ENCODE measurements at places on chromosomes 2 and 18. TPM values are rescaled to one million over a fixed set of nuclear protein-coding genes. Genes with fewer than 3 reads are reported as not detected.

ERBB4 gene
- 20.0 TPM for polyA plus RNA-seq

SERPINB13 gene
- not detected for polyA plus RNA-seq

HDHD2 gene
- 81.8 TPM for polyA plus RNA-seq

AMER3 gene
- polyA plus RNA-seq: 11.0 TPM

CELF4 gene
- polyA plus RNA-seq: 134 TPM

OTOS gene
- 0.39 TPM for polyA plus RNA-seq

KIAA2012 gene
- polyA plus RNA-seq: 4.8 TPM

RPRD1A gene
- polyA plus RNA-seq: 72.8 TPM

TCF23 gene
- 0.14 TPM for polyA plus RNA-seq

BCL11A gene
- 58.0 TPM for polyA plus RNA-seq

ARHGEF4 gene
- 210 TPM for polyA plus RNA-seq

SERPINB4 gene
- polyA plus RNA-seq: not detected

POTEE gene
- polyA plus RNA-seq: 0.38 TPM

SFT2D3 gene
- polyA plus RNA-seq: not detected

KIF1A gene
- 519 TPM for polyA plus RNA-seq

SIX2 gene
- polyA plus RNA-seq: 0.16 TPM

RNU2-63P gene
- polyA plus RNA-seq: not detected

SERPINB12 gene
- polyA plus RNA-seq: not detected

PPP1R1C gene
- 9.7 TPM for polyA plus RNA-seq

NXPH2 gene
- polyA plus RNA-seq: 12.7 TPM

TEKT4 gene
- 3.8 TPM for polyA plus RNA-seq

KRTCAP3 gene
- polyA plus RNA-seq: 5.2 TPM

RIOK3 gene
- polyA plus RNA-seq: 69.3 TPM

DAW1 gene
- polyA plus RNA-seq: 8.7 TPM

CREG2 gene
- polyA plus RNA-seq: 34.4 TPM

YPEL5 gene
- polyA plus RNA-seq: 129 TPM

TAF1B gene
- polyA plus RNA-seq: 16.7 TPM

ANKRD36B gene
- 18.1 TPM for polyA plus RNA-seq

DNAJC5G gene
- polyA plus RNA-seq: 1.7 TPM

GRHL1 gene
- 10.1 TPM for polyA plus RNA-seq

TSPYL6 gene
- polyA plus RNA-seq: 0.50 TPM

SLC9A2 gene
- polyA plus RNA-seq: 1.5 TPM

LYG1 gene
- polyA plus RNA-seq: 1.7 TPM

UGT1A9 gene
- polyA plus RNA-seq: 0.16 TPM

MAL gene
- 17.6 TPM for polyA plus RNA-seq

IHH gene
- 0.39 TPM for polyA plus RNA-seq

LOXL3 gene
- polyA plus RNA-seq: 18.1 TPM

ANTXR1 gene
- polyA plus RNA-seq: 47.5 TPM

RETREG2 gene
- 188 TPM for polyA plus RNA-seq

ALPI gene
- polyA plus RNA-seq: not detected

VWA3B gene
- polyA plus RNA-seq: 5.9 TPM

CCBE1 gene
- 2.7 TPM for polyA plus RNA-seq

UGT1A3 gene
- not detected for polyA plus RNA-seq

DYNAP gene
- not detected for polyA plus RNA-seq

CTNNA2 gene
- 75.5 TPM for polyA plus RNA-seq

REG1B gene
- not detected for polyA plus RNA-seq

All from spinal cord (tissue), 10 donors.